ENCODE measurements at places on chromosomes 3 and 15.
A peak's percentile ranks its signal among the peaks of the same experiment; 100 is the strongest.

DNA sequence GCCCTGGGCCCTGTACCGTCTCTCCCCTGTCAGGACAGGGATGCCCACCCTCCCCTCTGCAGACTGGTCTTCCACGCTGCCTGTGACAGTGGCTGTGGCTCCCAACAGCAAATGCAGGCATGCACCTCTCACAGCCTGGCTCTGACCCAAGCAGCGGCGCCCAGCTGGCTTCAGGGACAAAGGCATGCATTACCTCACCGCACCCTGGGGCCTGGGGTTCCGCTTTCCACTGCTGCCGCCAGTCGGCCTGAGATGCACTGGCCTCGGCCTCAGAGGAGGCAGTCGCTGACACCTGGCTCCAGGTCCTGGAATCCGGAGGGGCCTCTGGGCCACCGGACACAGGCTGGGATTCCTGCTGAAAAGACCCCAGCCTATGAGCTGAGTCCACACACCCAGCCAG lies 70.3 kb downstream of the SCN5A start:
- peak; percentile 91 for DNase-seq

DNA sequence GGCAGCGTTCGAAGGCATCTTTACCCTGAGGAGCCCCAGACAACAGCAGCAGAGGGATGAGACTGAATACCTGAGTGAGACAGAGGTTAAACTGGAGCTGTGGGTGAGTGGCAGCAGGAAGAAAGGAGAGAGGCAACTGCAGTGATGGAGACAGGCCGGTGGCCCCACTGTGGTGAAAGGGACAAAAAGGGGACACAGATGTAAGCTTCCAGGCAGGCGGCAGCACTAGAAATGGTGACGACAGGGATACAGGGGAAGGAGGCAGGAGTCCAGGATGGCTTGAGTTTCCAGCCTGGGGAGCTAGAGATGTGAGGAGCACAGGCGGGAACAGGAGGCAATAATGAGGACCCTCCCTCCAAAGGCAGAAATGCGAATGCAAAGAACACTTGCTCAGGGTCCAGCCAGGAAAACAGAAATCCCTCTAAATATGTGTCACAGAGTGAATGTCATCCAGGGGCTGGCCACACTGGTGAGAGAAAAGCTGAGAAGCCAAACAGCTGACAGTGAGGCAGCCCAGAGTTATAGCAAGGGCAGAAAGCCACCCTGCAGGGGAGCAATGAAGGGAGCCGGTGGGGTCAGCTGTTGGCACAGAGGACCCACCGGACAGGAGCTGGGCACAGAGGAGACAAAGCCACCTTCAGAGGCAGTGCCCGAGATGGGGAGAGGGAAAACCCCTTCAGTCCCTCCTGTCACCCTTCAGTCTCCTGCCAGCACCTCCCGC lies 70.1 kb downstream of the TBC1D2B start:
- no peak for DNase-seq

GRCh38 chr3:172673210-172673679 lies 37.6 kb downstream of the NCEH1 start:
- DNase-seq: peak; percentile 86

GRCh38 chr3:127735767-127736693 lies 63.3 kb downstream of the ABTB1 start:
- peak; percentile 93 for DNase-seq

DNA sequence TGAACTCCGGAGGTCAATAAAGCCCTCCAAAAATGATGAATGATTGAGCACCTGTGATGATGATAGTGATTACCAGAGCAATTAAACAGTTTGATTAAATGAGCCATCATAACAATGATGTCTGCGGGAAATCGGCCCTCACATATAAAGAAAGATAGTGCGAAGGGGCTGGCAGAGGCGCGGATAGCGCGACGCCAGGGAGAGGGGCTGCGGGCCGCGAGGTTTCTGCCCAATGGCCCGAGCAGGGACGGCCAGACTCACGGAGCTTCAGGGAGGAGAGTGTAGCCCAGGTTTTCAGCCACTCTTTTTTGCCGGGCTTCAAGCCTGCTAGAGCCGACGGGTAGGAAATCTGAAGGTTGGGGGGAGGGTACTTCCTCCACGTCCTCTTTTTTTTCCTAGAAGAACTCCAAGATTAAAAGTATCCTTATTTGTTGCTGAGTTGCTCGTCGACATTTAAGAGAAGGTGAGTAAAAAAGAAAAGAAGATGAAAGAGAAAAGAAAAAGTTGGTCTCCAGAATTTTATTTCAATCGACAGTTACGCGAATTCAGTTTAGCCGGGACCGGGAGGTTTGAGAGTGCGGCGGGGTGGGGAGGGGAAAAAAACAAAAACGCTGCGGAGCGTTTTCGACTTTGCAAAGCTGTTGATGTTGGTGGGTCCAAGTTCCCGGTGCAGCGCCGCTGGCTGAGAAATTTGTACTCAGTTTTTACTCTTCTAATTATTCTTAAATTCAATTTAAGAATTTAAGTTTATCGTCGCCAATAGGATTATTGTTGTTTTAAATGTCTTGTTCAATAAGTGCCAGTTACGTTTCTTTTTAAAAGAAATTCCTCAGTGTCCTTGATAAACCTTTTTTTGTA lies 2.2 kb upstream of the MEIS2 start:
- no peak for DNase-seq
